ENCODE measurements at places on chromosomes 16 and 17.

DNA sequence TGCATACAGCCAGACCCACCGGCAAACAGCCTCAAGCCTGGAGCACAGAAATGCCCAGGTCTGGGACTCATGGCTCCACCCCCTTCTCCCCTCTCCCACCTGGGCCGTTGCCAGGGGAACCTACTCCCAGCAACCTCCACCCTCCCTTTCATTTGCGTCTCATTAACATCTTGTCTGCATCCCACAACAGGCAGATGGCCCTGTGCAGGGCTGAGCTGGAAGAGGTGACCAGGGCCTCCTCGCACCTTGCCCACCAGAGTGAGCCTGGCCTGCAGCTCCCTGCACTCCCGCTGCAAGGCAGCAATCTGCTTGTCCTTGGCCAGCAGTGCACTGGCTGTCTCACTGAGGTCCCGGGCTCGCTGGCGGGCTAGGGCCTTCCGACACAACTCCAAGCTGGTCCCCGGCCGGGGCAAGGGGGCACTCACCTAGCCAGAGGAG, 3.3 kb downstream of the TSPOAP1 start:
- no peak overlapping the region for H3K4me3 ChIP-seq
- H3K27ac ChIP-seq, result no peak overlapping the region
- H3K27me3 ChIP-seq, result no peaks in the 10 kb centered on the region
- peaks cover 34% of the 10 kb centered on the region for H3K36me3 ChIP-seq
- H3K4me1 ChIP-seq, result peaks cover 70% of the 10 kb centered on the region

DNA sequence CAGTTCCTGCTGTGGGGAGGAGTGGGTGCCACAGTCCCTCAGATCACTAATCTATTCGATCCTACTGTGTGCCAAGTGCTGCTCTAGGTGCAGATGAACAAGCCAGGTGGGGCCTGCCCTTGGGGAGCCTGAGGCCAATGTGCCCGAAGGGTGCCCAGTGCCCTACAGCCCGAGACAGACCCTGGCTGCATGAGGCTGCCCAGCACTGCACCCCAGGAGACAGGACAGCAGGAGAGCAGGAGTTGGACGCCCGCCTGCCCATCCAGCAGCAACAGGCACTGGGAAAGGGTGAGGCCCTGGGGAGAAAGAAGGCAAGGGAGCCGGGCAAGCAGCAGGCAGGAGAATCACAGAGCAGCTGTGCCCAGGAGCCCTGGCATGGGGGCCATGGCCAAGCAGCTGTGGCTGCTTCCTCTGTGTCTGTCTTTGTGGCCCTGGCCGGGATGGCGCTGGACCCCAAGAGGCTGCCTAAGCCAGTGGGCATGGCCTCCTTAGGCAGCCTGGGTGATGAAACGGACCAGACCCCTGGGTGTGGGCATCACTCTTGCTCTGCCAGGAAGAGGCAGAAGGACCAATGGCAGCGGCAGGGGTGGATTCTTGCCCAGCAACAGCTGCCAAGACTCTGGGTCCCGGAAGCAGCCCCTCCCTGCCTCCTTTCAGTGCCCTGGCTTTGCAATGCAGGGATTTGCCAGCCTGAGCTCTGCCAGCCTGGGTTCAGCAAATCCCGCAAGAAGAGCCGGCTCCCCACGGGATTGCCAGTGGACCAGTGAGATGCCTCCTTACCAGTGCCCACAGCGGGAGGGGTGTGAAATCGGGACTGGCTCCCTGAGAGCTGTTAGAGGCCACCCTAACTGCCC, 179.6 kb upstream of the TNRC6C start:
- H3K4me1 ChIP-seq, result peaks cover 18% of the 10 kb centered on the region
- no peak overlapping the region for H3K4me3 ChIP-seq
- H3K27me3 ChIP-seq, result no peaks in the 10 kb centered on the region
- DNase-seq, result no peak
- no peak overlapping the region for H3K27ac ChIP-seq

DNA sequence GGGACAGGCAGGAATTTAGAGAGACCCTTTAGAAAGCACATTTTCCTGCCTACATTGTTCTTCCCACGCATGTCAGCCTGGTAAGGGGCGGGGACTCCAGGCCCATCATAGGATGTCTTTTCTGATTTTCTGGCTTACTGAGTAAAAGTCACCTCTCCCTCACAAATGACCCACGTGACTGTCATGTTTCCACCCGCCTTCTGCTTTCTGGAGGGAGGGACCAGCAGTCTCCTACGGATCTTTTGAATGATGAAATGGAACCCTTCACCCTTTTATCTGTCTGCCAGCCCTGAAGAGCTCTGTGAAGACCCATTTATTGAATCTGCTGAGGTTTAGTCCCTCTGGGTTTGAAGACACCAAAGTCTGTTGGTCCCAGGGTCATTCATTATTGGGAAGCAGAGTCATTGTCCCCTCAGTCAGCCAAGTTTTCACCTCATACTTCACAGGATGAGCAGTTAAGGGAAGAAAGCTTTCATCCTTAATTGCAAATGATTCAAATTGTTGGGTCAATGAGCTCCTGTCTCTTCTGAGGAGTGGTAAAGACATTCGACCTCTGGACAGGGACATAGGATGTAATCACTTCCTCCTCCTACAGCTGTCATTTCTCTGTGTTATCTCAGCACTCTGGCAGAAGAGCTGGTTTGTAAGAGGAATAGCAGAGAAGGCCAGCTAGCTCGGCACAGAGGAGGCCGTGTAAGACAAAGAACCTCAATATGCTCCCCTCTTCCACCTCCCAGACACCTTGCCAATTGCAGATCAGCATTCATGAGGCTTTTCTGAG, 446.1 kb downstream of the HS3ST3B1 start:
- H3K36me3 ChIP-seq, result no peaks in the 10 kb centered on the region
- H3K27ac ChIP-seq, result no peak overlapping the region
- no peak overlapping the region for H3K4me3 ChIP-seq
- no peak for DNase-seq

DNA sequence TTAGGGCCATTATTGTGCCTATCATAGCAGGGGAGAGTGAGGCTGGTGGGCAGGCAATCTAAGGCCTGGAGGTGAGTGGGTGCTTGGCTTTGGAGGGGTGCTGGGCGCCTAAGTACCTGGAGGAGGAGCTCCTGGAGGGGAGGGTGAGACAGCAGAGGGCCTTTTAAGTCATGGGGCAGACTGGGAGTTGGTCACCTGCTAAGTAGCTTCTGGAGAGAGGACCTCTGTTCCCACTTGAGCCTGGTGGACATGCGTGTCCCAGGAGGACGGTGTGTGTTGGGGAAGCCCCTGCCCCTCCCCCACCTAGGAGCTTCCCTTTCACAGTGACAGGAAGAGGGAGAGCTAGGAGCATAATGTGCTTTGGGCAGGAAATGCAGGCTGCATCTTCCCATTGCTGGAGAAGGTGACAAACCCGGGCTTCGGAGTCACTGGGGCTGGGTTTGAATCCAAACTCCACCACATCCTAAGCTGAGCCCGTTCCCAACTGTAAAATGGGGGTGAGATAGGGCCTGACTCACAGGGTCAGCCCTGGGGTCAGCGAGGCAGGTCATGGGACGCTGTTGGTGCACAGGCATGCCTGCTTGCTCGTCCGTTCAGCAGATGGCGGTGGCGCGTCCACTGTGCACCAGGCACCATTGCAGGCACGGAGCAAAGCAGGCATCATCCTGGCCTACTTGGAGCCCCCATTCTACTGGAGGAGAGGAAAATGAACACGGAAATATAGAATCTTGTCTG, 37.9 kb downstream of the CMIP start:
- no peak for DNase-seq
- no peaks in the 10 kb centered on the region for H3K36me3 ChIP-seq
- peak overlapping the region; percentile 83 for H3K27ac ChIP-seq
- H3K27me3 ChIP-seq, result no peaks in the 10 kb centered on the region
- no peak overlapping the region for H3K4me3 ChIP-seq
- H3K4me1 ChIP-seq, result peaks cover 74% of the 10 kb centered on the region

- no peak overlapping the region for H3K27ac ChIP-seq
- H3K4me1 ChIP-seq, result no peaks in the 10 kb centered on the region
- no peaks in the 10 kb centered on the region for H3K36me3 ChIP-seq
- no peaks in the 10 kb centered on the region for H3K27me3 ChIP-seq
- DNase-seq, result no peak
Observed at GRCh38 chr16:72256398-72257066, 84.6 kb upstream of the PMFBP1 start.

- H3K27me3 ChIP-seq, result no peaks in the 10 kb centered on the region
- no peaks in the 10 kb centered on the region for H3K36me3 ChIP-seq
Observed at GRCh38 chr16:12917246-12917645, 15.8 kb downstream of the SHISA9 start.
